SJSA1 (cell line): ENCODE measurements at places on chromosomes 5 and 9. TPM values are rescaled to one million over a fixed set of nuclear protein-coding genes. Genes with fewer than 3 reads are reported as not detected.

- no peak for DNase-seq
Measured at GRCh38 chr5:42059291-42059690, 134.2 kb downstream of the FBXO4 start.

DNA sequence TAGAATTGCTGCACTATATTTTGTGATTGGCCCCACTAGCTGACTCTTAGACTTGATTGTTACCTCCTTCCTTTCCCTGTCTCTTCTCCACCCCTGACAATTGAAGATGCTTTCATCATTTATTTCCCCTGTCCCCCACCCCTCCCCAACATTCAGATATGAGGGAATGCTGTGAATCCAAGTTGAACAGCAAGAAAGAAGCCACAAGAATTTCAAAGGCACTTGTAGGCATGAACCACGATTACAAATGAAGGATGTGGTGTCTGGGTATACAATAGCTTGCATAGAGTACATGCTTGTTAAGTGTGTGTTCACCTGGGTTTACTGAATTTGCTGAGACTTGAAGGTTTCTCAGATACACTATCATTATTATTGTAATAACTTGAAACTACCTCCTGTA lies 78.3 kb upstream of the TRIO start:
- DNase-seq = no peak

DNA sequence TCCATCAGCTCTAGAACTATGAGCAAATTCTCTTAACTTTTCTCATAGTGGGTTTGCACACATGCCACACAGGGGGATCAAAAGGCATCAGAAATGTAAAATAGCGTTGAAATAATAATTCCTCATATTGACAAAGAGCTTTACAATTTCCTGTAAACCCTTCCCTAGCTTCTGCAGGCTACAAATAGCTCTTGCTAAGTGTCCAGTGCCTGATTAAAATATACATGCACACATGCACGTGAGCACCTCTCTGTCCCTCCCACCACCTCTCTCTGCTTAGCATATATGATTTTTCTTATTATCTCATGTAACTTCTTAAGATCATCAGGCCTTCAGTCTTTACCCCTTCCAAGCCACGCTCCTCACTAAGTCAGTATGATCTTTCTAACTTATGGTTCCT lies 13.7 kb upstream of the PPP2R2B start:
- no peak for DNase-seq

DNA sequence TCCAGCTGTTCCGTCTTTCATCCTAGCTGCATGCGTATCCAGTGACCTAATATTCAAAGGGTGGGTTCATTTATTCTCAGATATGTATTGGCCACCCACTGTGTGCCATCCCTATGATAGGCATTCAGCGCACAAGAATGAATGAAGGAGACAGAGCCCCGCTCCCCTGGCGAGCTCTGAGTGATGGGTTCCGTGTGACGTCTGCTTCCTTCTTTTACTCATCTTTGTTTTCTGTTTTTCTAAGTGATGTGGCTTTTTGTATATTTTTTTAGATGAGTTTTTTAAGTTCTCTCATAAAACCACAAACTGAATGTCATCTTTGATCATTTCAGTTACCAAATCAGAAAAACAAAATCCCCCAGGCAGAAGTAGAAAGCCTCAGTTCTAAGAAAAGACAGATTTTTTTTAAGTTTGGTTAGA lies 168.3 kb upstream of the OTULINL start:
- peak; percentile 67 for DNase-seq

DNA sequence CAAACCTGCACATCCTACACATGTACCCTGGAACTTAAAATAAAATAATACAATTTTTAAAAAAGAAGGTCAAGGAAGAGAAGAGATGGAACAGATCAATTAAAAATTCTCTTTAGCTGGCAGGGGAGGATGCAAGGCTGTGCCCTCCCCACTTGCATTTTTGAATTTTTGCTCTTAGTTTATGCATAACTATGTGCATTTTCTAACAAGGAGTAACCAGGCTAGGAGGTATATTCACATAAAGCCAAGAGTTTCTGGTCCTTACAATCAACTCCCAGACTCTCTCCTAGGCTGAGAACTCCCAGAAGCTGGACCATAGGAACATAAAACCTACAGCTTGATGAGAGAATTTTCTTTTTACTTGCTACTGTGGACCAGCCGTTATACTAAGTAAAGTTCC lies 29.8 kb downstream of the CCDC192 start:
- DNase-seq = no peak

The CBY3 gene
- not detected in 2 replicates for total RNA-seq

The COL5A1 gene
- 148 and 165 TPM in 2 replicates for total RNA-seq

DNA sequence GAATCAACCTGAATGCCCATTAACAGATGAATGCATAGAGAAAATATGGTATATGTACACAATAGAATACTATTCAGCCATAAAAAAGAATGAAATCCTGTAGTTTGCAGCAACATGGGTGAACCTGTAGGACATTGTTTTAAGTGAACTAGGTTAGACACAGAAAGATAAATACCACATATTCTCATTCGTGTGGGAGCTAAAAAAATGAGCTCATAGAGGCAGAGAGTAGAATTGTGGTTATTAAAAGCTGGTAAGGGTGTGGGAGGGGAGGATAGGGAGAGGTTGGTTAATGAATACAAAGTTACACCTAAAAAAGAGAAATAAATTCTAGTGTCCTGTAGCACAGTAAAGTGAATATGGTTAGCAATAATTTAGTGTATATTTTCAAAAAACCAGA lies 23.5 kb downstream of the PTTG1 start:
- DNase-seq = no peak

GRCh38 chr5:138180841-138181240 lies 1.9 kb downstream of the KIF20A start:
- DNase-seq = no peak

GRCh38 chr5:75848077-75848476 lies 130.8 kb upstream of the POC5 start:
- DNase-seq = no peak

DNA sequence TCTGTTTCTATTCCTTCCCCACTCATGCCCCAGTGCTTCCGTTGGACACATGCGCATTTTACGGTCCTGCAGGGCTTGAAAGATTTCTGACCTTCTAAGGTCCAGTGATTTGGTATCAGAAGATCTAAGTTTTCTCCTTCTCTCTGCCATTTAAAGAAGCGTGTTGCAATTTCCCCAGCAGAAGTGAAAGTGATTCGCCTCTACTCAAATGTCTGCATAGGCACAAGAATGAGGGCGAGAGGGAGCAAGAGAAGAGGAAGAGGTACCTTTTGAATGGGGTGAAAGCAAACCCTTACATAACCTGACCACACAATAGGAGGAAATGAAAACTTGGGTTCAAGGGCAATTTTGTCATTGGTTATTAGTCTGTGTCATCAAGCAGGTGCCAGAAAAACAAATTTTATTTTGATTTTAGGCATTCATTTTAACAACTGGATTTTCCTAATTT lies 31.7 kb upstream of the NR3C1 start:
- DNase-seq = peak; percentile 32

DNA sequence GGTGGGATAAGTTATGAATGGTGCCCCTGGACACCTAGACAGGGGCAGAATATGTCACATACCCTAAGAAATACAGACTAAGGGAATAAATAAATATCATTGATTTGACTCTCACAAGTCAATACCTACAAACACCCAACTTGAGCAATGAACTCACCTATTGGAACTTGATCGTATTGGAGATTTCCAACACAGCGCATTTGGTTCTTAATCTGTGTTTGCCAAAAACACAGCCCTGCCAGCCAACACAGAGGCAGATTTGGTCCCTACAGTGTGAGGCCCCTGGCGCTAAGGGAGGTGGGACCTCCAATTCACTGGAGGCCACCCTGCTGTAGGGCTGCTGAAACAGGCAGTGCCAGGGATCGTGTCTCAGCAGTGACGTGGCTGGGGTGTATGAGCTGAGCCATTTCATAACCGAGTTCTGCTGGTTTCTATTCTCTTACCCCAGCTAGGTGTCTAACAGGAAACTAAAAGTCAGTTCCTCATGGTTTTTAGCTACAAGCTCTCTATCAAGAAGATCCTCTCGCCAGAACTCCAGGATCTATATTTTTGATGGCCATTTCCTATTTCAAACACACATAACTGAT lies 84.5 kb downstream of the SLC1A1 start:
- DNase-seq = no peak

- no peak for DNase-seq
Measured at GRCh38 chr5:10421896-10422691, 19.6 kb upstream of the ROPN1L start.
